ENCODE measurements at places on chromosomes 7 and 10. TPM values are rescaled to one million over a fixed set of nuclear protein-coding genes. Genes with fewer than 3 reads are reported as not detected.

Gene HOXA10
- 0.09 TPM for polyA plus RNA-seq

Gene WEE2
- polyA plus RNA-seq, result not detected

Gene MUC3A
- polyA plus RNA-seq, result 0.04 TPM

Gene NXPH1
- not detected for polyA plus RNA-seq

Gene OGA
- 40.0 TPM for polyA plus RNA-seq

Gene CASP2
- polyA plus RNA-seq, result 7.2 TPM

Gene FMC1
- 13.2 TPM for polyA plus RNA-seq

Gene LSM5
- 59.0 TPM for polyA plus RNA-seq

Gene NRBF2
- polyA plus RNA-seq, result 10.7 TPM

Gene SERPINE1
- 0.88 TPM for polyA plus RNA-seq

Gene AKR1D1
- not detected for polyA plus RNA-seq

Data from esophagus (tissue), 2 donors.